T1000 (cell line): ENCODE measurements at places on chromosomes 6 and 20.

GRCh38 chr6:143486752-143487151 lies 24.8 kb downstream of the FUCA2 start:
- DNase-seq = no peak

DNA sequence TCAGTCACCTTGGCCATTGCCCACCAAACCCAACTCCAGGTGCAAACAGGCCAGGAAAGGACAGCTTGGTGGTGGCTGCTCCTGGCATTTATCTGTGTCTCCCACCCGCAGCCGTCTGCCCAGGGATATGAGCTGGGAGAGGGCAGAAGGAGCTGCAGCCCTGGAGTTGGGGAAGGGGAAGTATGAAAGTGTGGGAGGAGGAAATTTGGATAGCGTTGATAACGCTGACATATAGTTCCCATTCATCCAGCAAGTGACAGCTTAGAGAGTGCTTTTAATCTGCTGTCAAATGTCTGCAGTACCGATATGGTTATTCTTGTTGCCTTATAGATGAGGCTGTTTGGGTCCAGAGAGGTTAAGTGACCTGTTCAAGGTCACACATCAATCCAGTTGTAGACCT lies 741 bp downstream of the KCNK16 start:
- no peak for DNase-seq

DNA sequence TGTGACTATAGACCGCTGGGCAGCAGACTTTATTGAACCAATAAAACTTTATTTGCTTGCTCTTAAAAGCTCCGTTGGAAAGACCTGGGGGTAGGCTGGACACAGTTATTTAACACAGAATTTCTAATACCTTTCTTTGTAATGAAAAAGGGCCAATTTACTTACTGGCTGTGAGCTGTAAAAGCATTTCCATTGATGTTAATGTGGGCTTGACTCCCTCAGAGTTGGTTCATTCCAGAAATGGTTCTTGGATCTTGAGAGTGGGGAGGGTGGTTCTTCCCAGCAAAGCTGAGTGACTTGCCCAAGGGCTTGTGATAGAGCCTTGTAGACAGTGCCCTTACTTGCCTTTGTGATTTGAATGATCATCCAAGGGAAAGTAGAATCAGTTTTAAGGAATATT lies 100.6 kb downstream of the SOX4 start:
- DNase-seq = no peak

GRCh38 chr6:115613488-115613887 lies 447.2 kb downstream of the FRK start:
- DNase-seq = peak; percentile 39

GRCh38 chr20:50199703-50200102 lies 9.1 kb downstream of the CEBPB start:
- DNase-seq = no peak

DNA sequence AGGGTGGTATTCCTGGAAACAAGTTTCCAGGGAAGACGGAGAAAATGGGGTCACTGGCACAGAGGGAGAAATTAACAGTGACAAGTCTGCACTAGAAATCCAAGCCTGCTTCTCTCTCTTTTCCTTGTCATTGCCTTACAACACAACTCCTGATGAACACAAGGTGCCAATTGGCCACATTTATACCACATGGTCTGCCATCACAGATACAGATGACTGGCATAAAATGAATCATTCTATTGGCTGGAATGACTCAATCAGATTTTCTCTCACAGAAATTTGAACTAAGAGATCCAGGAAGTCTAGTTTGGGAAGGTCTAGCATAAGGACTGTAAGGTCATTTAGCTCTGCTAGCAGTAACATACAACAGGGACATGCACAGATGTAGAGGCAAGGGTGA lies 190.3 kb downstream of the LINC00237 start:
- DNase-seq = no peak

GRCh38 chr20:63626424-63627128 lies at the start of gene GMEB2:
GMEB2 (minus strand) TSS chr20:63627101; CDS start chr20:63619397, 7,704 bp downstream.
- DNase-seq = no peak

DNA sequence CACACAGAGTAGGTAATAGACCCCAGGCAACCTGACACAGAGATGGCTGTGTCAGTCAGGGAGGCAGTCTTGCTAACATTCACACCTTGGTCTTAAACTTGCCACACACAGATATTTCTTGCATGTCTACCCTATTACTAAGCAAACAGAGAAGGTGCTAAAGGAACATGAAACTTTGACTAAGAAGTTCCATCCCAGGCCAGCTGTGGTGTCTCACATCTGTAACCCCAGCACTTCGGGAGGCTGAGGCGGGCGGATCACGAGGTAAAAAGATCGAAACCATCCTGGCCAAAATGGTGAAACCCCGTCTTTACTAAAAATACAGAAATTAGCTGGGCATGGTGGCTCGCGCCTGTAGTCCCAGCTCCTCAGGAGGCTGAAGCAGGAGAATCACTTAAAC lies 222.4 kb upstream of the JARID2 start:
- no peak for DNase-seq

DNA sequence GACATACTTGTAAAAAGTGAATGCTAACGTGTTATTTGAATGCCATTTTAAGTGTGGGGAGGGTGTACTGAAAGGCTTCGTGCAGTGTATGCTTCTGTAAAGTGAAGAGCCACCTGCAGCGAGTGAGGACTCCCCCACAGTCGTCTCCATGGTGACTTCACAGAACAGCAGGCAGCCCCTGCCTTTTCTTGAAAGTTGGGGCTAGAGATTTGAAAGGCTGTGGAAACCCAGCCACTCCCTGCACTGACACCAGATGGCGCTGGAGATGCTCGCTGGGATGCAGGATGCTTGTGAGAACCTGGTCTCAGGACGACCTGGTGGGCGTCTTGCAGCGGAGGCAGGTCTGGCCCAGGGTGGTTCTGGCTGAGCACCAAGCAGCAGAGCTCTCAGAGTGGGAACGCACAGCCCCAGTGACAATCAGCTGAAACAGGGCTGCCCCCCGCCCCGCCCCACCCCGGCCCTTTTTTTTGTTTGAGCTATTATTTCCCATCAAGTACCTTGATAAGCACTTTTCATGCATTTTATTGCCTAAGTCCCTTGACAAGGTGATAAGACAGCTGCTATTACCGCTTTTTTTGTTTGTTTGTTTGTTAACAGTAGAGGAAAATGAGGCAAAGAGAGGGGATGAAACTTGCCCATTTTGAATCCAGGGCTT lies 150.3 kb downstream of the SYCP2 start:
- DNase-seq = no peak

- DNase-seq = no peak
Measured at GRCh38 chr6:4636881-4637224, 139.4 kb upstream of the CDYL start.

DNA sequence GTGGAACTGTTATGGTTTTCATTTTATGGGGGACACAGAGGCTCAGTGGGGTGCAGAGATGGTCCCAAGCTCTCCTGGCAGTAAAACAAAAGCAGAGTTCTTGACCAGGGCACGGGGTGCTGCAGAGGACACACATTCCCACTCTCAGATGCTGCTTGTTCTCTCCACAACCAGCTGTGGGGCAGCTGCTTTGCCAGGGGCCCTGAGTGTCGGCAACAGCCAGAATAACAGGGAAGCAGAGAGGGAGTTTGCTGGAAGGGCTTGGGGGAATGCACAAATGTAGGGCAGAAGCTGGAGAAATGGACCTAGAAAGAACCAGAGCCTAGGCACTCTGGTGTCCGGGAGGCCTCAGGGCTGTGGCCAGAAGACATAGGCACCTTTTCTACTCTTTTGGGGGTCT lies 93.7 kb downstream of the CDH26 start:
- DNase-seq = no peak

- no peak for DNase-seq
Measured at GRCh38 chr20:35238170-35238569, 11.7 kb downstream of the MMP24 start.
